ENCODE measurements at places on chromosomes 12 and 14. TPM values are rescaled to one million over a fixed set of nuclear protein-coding genes. Genes with fewer than 3 reads are reported as not detected.

RD3L gene
- 0.09 TPM for total RNA-seq

GRCh38 chr14:36655963-36656686, 5.5 kb upstream of the PAX9 start:
- peaks cover 17% of the 10 kb centered on the region for H3K4me1 ChIP-seq
- no peaks in the 10 kb centered on the region for H3K36me3 ChIP-seq
- no peak overlapping the region for H3K4me3 ChIP-seq
- DNase-seq, result peak; percentile 53

FAM90A1 gene
- total RNA-seq, result not detected

DNA sequence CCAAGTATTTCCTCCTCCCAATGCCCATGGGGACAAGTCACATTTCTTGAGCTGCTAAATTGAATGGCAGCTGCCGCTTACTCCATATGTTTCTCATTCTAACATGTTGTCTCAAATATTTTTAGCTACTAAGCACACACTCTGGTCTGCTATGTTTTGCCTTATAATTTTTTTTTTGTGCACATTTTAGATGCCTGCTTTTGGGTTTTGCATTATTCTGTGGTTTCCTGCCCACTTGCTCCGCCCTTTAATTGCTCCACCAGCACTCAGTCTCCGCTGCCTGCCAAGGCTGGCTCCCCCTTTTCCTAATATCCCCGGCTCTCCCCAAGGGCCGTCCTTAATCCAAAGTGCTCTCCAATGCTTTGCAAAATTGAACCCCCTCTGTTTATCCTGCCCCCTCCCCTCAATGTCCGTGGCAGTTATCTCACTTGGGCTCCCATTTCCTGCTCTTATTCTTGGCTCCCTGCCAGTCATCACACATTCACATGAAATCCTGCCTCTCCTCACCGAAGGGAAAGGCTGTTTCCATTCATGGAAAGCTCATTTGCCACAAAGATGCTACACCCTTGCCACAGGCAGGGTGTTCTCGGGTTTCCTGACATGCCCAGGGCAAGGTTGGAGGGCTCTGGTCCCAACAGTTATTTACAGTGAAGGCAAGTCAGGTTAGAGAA, 79.4 kb downstream of the C12orf75 start:
- H3K27ac ChIP-seq, result no peak overlapping the region
- no peak overlapping the region for H3K4me3 ChIP-seq
- no peaks in the 10 kb centered on the region for H3K27me3 ChIP-seq
- no peak for DNase-seq
- H3K36me3 ChIP-seq, result no peaks in the 10 kb centered on the region

DNA sequence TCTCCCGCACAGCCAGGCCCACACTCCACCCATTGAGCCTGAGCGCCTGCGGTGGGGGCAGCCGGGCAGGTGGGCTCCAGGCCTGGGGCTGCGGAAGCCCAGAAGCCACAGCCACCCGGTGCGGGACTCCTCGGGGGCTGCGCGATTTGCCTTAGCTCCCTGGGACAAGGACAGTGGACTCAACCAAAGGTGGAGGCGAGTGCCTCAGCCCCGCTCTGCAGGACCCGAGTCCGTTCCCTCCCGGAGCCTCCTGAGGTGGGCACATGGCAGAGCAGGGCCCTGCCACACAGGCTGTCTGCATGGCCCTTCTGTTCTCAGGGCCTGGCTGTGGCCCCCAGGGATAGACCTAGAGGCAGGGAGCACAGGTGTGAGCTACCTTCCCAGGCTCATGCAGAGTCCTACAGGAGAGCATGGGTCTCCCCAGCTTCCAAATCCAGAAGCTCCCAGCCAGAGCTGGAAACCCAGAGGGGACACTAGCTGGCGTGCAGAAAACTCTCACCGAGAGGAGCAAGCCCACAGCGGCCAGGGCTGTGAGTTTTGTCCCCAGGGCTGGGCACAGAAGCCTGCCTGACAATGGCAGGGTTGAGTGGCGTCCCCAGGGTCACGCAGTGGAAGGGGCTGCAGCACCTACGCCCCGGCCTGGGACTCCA, 22.2 kb upstream of the LRTM2 start:
- H3K36me3 ChIP-seq, result no peaks in the 10 kb centered on the region
- no peaks in the 10 kb centered on the region for H3K27me3 ChIP-seq
- H3K4me3 ChIP-seq, result no peak overlapping the region
- no peak for DNase-seq

- no peaks in the 10 kb centered on the region for H3K27me3 ChIP-seq
- no peak for DNase-seq
- H3K4me3 ChIP-seq, result no peak overlapping the region
- no peaks in the 10 kb centered on the region for H3K4me1 ChIP-seq
- peaks cover 2% of the 10 kb centered on the region for H3K36me3 ChIP-seq
Measured at GRCh38 chr14:59352961-59353360, 112.2 kb downstream of the GPR135 start.

All from liver (tissue), 10 donors.